ENCODE measurements at places on chromosomes 5 and 9.

DNA sequence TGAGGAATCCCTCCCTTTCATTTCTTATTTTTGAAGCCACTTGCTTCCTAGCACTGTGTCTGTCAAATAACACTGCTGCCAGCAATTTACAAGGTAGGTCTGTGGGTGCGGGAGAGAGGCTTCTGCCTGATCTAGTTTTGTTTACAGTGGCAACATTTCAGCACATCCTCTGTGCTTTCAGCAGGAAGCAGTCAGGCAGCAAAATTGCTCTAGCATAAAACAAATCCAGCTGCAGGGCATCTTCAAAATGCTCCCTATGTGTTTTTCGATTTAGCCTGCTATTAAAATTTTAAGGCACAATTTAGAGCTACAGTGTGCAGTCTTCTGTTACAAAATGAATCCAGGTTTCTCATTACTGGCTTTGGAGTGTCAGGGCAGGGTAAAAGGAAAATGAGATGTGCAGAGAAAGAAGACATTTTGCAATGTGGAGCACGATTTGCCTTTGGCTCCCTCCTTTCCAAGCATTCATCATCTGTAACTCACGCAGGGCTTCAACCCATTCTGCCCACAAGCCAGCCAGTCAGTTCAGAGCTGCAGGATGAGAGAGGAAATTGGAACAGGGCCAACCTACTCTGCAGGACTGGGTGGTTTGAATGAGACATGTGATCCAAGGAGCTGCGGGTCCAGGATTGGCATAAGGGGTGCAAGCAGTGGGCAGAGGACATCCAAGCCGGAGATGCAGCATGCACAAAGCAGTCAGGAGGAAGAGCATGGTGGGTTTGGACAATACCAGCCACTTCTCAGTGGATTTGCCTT, 143.4 kb upstream of the APC start:
- no peak for DNase-seq

- no peak for DNase-seq
Measured at GRCh38 chr5:177445052-177445916, 1.3 kb upstream of the PRR7 start.

DNA sequence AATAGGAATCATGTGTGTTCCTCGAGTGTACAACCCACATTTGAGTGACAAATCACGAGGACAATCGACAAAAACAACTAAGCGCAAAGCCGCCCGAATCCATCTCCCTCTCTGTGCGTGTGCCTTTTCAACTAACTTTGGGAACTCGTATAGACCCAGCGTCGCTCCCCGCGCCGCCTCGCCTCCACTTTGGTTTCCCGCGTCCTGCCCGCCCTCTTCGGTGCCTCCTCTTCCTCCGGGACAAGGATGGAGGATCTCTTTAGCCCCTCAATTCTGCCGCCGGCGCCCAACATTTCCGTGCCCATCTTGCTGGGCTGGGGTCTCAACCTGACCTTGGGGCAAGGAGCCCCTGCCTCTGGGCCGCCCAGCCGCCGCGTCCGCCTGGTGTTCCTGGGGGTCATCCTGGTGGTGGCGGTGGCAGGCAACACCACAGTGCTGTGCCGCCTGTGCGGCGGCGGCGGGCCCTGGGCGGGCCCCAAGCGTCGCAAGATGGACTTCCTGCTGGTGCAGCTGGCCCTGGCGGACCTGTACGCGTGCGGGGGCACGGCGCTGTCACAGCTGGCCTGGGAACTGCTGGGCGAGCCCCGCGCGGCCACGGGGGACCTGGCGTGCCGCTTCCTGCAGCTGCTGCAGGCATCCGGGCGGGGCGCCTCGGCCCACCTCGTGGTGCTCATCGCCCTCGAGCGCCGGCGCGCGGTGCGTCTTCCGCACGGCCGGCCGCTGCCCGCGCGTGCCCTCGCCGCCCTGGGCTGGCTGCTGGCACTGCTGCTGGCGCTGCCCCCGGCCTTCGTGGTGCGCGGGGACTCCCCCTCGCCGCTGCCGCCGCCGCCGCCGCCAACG, at the start of gene GPR150:
TSS of gene GPR150 (plus strand) at position 58 of the 840 bp plus-strand sequence. CDS start at position 247, 189 bp downstream.
- no peak for DNase-seq

GRCh38 chr9:70581214-70581954, 166.9 kb upstream of the KLF9 start:
- DNase-seq: no peak

GRCh38 chr5:3313569-3313968, 282.1 kb upstream of the IRX1 start:
- DNase-seq: no peak

GRCh38 chr5:94793113-94793815, 174.8 kb downstream of the SLF1 start:
- no peak for DNase-seq

DNA sequence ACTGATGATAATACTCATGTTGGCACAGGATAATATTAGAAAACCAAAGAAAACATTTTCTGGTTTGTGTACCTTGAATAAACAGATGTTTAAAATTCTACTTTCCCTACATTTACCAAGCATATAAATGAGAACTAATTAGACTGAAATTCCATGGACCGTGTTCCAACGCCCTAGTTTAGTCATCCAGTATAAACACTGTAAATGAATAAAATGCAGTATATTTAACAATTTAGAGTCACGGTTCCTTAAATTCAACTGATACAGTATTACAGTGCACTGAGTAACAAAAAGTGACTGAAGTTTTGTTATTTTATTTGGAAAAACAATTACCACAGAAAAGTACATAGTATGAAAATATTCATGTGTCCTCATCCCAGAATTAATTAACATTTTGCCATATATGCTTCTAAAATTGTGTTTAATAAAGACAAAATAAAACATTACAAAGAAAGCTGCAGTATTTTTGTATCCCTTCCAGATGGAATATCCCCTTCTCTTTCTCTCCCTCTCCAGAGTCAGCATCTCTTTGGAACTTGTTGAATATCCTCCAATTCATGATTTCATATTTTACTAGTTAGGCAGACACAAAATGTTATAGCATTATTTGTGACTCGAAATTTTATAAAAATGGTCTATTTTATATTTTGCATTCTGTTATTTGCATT, 112.5 kb downstream of the HMHB1 start:
- no peak for DNase-seq

DNA sequence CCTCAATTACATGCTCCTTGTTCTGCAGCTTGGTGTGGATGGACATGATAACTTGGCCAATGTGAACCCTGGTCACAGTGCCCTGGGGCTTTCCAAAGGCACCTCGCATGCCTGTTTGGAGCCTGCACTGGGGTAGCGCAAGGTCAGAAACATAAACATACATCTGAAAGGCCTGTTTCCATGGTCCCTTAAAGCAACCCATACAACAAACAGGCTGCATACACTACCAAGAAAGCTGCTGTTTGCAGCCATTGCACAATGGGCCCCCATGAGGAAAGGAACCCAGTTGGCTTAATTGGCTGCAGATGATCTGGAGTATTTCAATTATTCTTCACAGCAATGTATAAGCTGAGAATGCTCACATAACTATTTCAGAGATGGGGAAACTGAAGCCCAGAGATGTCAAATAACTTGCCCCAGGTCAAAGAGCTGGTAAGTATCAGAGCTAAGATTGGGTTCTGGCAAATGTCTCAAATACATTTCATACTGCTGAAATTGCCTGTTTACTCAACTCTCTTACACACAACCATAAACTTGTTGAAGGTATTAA, 233.9 kb downstream of the ASTN2 start:
- no peak for DNase-seq
